ENCODE measurements at places on chromosomes 3 and 15. TPM values are rescaled to one million over a fixed set of nuclear protein-coding genes. Genes with fewer than 3 reads are reported as not detected.

FOXL2 gene
- polyA plus RNA-seq: not detected

WDR73 gene
- polyA plus RNA-seq: 43.6 TPM

NEK11 gene
- 22.2 TPM for polyA plus RNA-seq

NR2E3 gene
- 0.59 TPM for polyA plus RNA-seq

FBXL2 gene
- polyA plus RNA-seq: 30.2 TPM

BOC gene
- polyA plus RNA-seq: 21.9 TPM

CMSS1 gene
- polyA plus RNA-seq: 40.4 TPM

CX3CR1 gene
- 1.4 TPM for polyA plus RNA-seq

GOLGA6B gene
- 0.53 TPM for polyA plus RNA-seq

CYP1A2 gene
- polyA plus RNA-seq: 0.19 TPM

KCNMB3 gene
- 6.4 TPM for polyA plus RNA-seq

KLHL40 gene
- not detected for polyA plus RNA-seq

RETNLB gene
- polyA plus RNA-seq: not detected

SAMMSON gene
- not detected for polyA plus RNA-seq

LRRC49 gene
- polyA plus RNA-seq: 21.0 TPM

ST3GAL6 gene
- polyA plus RNA-seq: 69.3 TPM

DNAH12 gene
- 1.1 TPM for polyA plus RNA-seq

PAK6 gene
- polyA plus RNA-seq: 6.7 TPM

RHO gene
- 0.06 TPM for polyA plus RNA-seq

C3orf22 gene
- 0.23 TPM for polyA plus RNA-seq

CRYBG3 gene
- polyA plus RNA-seq: 19.1 TPM

VIPR1 gene
- 2.1 TPM for polyA plus RNA-seq

RYR3 gene
- 7.2 TPM for polyA plus RNA-seq

COL8A1 gene
- 7.0 TPM for polyA plus RNA-seq

PIGZ gene
- polyA plus RNA-seq: 2.3 TPM

CD200R1 gene
- 0.96 TPM for polyA plus RNA-seq
